ENCODE measurements at places on chromosomes 16 and 17.
A peak's percentile ranks its signal among the peaks of the same experiment; 100 is the strongest.

DNA sequence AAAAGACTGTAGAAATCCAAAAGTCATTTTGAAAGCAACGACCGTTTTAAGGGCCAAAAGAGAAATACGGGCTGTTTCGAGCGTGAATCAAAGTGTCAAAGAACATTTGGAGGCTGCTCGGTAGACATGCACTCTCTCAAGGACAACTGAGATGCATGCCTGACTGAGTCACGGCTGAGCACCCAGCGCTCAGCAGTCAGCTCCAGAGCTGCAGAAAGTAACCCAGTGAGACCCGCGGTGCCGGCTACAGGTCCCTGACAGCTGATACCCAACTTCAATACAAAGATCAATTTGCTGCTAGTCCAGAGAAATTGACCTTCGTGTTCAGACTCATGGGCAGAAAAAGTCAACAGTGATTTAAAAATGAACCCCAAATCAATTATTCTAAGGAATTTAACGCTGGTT lies 214.9 kb downstream of the STX8 start:
- no peak for DNase-seq

GRCh38 chr16:68948230-68948910 lies 105.0 kb downstream of the TANGO6 start:
- peak; percentile 48 for DNase-seq

- no peak for DNase-seq
These were observed 3.6 kb upstream of the MAFG start for GRCh38 chr17:81931189-81931556.

DNA sequence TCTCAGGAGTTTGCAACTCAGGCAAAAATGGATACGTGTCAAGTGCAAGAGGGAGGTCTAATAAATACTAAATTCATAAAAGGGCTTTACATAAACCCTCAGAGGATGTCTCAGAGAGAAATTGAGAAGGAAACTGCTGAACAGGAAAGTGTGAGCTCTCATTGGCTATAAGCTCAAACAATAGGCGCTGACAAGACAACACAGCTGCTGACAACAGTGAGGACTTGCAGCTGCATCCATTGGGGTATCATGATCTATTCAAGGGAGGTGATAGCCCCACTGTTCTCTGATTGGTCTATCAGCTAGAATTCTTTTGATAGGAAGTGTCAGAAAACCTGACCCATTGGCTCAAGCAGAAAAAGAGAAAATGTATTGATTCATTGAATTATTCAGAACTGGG lies 187.2 kb downstream of the CBLN1 start:
- no peak for DNase-seq

DNA sequence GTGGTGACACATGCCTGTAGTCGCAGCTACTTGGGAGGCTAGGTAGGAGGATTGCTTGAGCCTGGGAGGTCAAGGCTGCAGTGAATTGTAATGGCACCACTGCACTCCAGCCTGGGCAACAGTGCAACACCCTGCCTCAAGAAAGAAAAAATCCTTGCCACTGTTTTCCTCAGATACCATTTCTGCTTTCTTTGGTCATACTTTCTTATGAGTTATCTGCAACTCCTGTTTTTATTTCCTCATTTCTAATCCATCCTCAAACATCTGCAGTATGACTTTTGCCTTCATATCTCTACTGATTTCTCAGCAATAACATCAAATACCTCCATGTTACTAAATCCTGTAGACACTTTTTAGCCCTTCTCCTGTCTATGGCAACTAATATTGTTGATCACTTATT lies 3.1 kb upstream of the AP2B1 start:
- no peak for DNase-seq

GRCh38 chr17:75614006-75614405 lies 19.2 kb upstream of the SMIM5 start:
- no peak for DNase-seq

DNA sequence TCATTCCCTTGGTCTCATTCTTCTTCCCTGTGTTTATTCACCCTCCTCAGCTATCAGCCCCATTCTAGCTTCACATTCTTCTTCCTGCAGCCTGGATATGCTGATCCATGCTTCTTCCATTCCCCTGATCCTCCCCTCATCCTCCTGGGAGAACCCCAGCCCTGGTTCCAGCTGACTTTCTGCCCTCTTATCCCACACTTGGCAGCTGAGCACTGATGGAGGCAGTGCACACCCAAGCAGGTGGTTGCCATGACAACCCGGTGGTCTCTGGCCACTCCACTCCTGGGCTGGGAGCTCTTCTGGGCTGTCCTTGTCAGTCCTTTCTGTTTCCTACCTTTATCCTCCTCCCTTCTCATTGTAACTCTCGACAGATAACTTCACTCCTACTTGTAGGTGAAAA lies 16.7 kb upstream of the TUBG2 start:
- DNase-seq = no peak
